ENCODE measurements at places on chromosomes 3 and 15. TPM values are rescaled to one million over a fixed set of nuclear protein-coding genes. Genes with fewer than 3 reads are reported as not detected.

GRCh38 chr3:76096836-76097588, 311.7 kb upstream of the ZNF717 start:
- H3K27me3 ChIP-seq = no peaks in the 10 kb centered on the region
- no peaks in the 10 kb centered on the region for H3K4me1 ChIP-seq
- no peak overlapping the region for H3K4me3 ChIP-seq
- no peak overlapping the region for H3K27ac ChIP-seq
- no peaks in the 10 kb centered on the region for H3K36me3 ChIP-seq

DNA sequence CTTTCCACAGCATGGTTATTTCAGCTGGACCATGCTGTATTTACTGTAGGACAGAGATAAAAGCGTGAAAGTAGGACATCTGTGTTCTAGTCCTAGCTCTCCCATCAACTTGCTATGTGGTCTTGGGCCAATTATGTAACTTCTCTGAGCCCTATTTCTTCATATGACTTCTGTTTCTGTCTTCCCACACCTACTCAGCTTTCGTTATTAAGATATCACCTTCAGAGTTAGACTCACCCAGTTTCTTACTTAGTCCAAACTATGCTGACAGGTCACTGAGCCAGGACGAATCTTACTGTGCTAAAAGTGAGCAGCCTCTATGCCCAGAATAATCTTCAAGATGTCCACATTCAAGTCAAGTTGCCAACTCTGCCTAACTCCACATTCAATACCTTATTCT, 283.7 kb downstream of the IL5RA start:
- H3K4me1 ChIP-seq = no peaks in the 10 kb centered on the region
- H3K27me3 ChIP-seq = peaks cover 1% of the 10 kb centered on the region
- no peak for DNase-seq

DNA sequence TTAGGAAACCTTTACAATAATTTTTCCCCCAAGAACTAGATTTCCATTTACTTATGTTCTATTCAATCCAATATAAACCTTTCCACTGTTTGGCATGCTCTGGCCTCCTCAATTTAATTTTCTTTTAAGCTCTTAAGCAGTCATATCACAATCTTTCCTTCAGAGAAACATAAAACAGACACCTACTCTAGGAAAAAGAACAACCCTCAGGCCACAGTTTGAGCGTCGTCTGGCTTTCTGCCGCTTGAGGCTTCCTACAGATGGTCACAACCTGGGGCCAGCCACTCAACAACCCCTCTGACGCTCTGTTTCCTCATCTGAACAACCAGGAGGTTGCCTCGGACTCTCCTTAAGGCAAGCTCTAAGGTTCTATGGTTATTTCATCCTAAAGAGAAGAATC, 143.3 kb downstream of the ADAMTS17 start:
- H3K4me3 ChIP-seq = no peak overlapping the region
- no peaks in the 10 kb centered on the region for H3K27me3 ChIP-seq
- peaks cover 3% of the 10 kb centered on the region for H3K36me3 ChIP-seq
- DNase-seq = no peak

CNTN3 gene
- not detected for total RNA-seq

DNA sequence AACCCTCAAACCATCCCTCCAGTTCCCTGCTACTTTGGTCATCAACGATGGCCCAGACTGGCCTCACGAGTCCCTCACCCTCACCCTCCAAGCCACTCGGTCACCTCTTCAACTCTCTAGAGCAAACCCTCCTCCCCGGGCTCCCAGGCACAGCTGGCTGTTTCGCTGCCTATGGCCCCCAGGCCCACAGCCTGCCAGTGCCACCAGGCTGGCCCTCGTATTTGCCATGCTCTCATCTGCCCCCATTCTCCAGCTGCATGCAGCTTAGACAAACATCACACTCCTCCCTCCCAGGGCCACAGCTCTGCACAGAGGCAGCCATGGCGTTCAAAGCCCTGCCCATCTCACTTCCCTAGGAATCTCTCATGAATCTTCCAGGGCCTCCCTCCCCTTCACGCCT, 13.8 kb downstream of the RAB43 start:
- H3K27me3 ChIP-seq = no peaks in the 10 kb centered on the region
- H3K27ac ChIP-seq = peak overlapping the region; percentile 61
- peaks cover 56% of the 10 kb centered on the region for H3K4me1 ChIP-seq
- no peak overlapping the region for H3K4me3 ChIP-seq
- peaks cover 20% of the 10 kb centered on the region for H3K36me3 ChIP-seq

GRCh38 chr3:163878396-163878795, 1199.9 kb downstream of the SI start:
- no peak overlapping the region for H3K27ac ChIP-seq
- H3K4me1 ChIP-seq = no peaks in the 10 kb centered on the region
- no peaks in the 10 kb centered on the region for H3K36me3 ChIP-seq
- H3K27me3 ChIP-seq = no peaks in the 10 kb centered on the region

DNA sequence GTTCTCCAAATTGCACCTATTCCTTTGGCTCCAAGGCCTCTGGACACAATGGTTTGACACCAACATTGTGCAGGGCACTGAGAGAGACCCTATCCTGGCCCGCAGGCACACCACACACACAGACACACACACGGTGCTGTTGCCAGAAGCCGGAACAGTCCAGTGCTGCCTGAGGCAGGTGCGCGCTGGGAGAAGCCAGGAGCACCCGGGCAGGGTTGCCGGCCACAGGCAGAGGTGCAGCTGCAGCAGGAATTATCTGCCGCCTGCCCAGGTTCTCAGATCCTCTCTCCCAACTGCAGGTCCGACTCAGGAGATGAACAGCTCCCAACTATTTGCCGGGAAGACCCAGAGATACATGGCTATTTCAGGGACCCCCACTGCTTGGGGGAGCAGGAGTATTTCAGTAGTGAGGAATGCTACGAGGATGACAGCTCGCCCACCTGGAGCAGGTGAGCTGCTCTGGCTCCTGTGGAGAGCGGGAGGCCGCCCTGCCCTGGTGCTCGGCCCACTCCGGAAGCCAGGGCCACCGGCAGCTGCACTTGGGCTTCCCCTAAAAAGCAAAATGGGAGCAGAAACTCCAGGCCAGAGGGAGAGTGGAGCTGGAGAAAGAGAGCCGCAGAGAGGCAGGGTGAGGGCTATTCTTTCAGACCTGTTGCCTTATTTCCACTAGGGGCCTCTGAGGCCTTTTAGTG, 42.9 kb downstream of the CHDH start:
- H3K36me3 ChIP-seq = no peaks in the 10 kb centered on the region
- H3K27ac ChIP-seq = no peak overlapping the region
- no peak for DNase-seq
- H3K4me3 ChIP-seq = no peak overlapping the region

DUOX1 gene
- total RNA-seq = 0.51 TPM

RSL24D1 gene
- 163 TPM for total RNA-seq

ITGA11 gene
- 0.59 TPM for total RNA-seq

DNA sequence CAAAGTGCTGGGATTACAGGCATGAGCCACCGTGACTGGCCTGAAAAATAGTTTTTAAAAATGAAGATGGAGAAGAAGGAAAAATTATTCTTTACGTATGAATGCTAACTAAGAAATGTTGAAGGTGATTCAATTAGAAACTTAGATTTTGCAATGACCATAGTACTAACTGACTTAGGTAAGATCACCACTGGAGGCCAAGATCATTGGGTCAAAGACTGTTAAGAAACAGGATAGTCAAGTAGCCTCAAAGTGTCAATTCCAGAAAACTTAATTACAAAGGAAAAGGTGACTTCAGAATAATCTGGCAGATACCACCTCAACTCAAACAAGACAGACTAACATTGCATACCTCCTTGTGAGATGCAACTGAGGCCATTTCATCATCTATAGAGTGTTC, 119.3 kb downstream of the FRMD4B start:
- peaks cover 2% of the 10 kb centered on the region for H3K27me3 ChIP-seq
- no peak for DNase-seq
- H3K4me1 ChIP-seq = no peaks in the 10 kb centered on the region
- H3K4me3 ChIP-seq = no peak overlapping the region

GRCh38 chr3:98587654-98588053, 5.8 kb downstream of the CPOX start:
- DNase-seq = no peak
- peaks cover 47% of the 10 kb centered on the region for H3K36me3 ChIP-seq
- no peak overlapping the region for H3K4me3 ChIP-seq

- H3K4me3 ChIP-seq = no peak overlapping the region
- H3K4me1 ChIP-seq = peaks cover 55% of the 10 kb centered on the region
- peak overlapping the region; percentile 53 for H3K27ac ChIP-seq
These were observed 6.9 kb downstream of the NIPA2 start for GRCh38 chr15:22845289-22845900.

WDR49 gene
- not detected for total RNA-seq

MFSD1 gene
- 12.4 TPM for total RNA-seq

DNA sequence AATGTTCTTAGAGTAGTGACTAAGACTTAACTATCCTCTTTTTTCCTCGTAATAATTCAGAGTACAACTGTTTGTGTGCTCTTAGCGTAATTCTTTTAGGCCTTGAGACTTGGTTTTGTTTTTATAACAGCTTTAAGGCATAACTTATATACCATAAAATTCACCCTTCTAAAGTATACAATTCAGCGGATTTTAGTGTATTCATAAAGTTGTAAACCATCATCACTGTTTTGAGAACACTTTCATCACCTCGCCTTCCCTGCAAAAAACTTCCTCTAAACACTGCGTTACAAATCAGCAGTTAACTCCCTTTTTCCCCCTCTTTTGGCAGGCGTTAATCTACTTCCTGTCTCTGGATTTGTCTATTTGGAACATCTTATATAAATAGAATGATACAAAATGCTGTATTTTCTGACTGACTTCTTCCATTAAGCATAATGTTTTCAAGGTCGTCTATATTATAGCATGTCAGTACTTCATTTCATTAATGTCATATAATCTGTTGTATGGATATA, 18.7 kb downstream of the DNAJC13 start:
- peaks cover 11% of the 10 kb centered on the region for H3K36me3 ChIP-seq
- no peaks in the 10 kb centered on the region for H3K27me3 ChIP-seq
- no peak for DNase-seq
- no peak overlapping the region for H3K4me3 ChIP-seq
- H3K27ac ChIP-seq = no peak overlapping the region

DNA sequence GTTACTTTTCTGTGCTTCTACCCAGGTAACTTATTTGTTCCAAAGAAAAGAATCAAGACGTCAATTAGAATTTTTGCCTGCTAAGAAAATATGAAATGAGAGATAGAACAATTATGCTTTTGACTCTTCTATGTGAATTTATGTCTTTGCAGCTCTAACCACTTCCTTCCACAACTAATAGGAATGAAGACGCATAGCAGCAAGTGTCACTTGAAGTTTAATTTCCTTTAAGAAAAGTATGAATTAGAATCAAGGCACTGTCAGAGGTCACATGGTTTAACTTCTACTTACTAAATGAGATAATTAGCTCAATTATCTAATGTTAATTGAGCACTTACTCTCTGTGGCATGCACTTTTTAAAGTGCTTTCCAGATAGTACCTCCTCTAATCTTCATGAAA, 3.3 kb downstream of the WDR49 start:
- no peak for DNase-seq
- no peak overlapping the region for H3K4me3 ChIP-seq
- peaks cover 3% of the 10 kb centered on the region for H3K4me1 ChIP-seq

CASR gene
- total RNA-seq = 0.19 TPM

ATG7 gene
- total RNA-seq = 30.5 TPM

PGBD4 gene
- 2.0 TPM for total RNA-seq

DNA sequence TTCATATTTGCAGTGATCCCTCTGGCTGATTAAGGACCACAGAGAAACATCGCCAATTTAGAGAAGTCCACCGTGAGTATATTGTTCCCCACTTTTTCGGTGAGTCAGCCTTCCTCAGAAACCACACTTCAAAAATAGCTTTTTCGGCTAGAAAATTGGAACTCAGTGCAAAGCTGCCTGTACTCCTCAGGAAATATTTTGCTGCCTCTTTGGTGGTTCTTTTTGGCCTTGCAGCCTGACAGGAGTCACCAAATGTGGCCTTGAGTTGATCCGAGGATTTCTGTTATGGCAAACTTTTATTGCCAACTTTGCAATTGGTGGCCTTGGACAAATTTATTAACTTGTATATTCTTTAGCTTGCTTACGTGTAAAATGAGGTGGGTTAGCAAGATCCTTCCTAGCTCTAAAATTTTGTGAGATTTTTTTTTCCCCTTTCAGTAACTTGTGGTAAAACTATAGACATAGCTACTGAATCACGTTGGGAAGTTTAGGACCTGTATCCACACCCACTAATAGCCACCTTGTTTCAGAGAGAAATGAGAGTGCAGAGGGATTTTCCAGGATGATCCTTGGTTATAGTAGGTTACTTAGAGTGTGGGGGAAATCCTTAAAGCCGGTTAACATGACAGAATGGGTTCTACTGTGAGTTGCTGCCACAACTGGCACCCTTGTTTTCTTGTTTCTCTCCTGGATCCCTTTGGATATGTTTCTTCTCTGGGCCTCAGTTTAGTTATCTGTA, 9.9 kb downstream of the ARL6IP5 start:
- peak overlapping the region; percentile 88 for H3K27ac ChIP-seq
- H3K4me1 ChIP-seq = peaks cover 84% of the 10 kb centered on the region
- peak overlapping the region; percentile 55 for H3K4me3 ChIP-seq
